ENCODE measurements at places on chromosomes 11 and 22.

- no peak for DNase-seq
Observed at GRCh38 chr22:46902998-46903916, 140.8 kb downstream of the TBC1D22A start.

DNA sequence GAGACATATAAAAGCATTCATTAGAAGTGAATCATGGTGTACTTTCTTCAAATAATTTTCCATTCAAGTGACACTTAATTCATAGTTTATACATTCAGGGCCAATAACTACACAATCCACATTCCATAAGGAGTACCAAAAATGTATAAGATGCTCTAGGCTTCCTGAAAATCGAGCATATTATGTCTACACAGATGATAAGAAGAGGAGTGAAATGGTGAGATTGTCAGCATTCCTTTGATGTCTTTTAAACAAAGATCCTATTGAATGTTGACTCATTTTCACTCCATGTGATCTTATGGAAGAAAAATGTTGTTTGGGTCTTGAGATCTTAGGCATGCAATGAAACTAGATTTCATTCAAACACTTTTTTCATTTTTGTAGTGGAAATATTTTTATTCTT, 843.2 kb downstream of the KCNA4 start:
- no peak for DNase-seq

- DNase-seq = no peak
Observed at GRCh38 chr11:57395905-57396623, 5.6 kb upstream of the PRG2 start.

- no peak for DNase-seq
Observed at GRCh38 chr11:114016986-114017385, 42.1 kb downstream of the HTR3A start.

- DNase-seq = no peak
Observed at GRCh38 chr22:23145878-23146470, 697 bp downstream of the RAB36 start.

DNA sequence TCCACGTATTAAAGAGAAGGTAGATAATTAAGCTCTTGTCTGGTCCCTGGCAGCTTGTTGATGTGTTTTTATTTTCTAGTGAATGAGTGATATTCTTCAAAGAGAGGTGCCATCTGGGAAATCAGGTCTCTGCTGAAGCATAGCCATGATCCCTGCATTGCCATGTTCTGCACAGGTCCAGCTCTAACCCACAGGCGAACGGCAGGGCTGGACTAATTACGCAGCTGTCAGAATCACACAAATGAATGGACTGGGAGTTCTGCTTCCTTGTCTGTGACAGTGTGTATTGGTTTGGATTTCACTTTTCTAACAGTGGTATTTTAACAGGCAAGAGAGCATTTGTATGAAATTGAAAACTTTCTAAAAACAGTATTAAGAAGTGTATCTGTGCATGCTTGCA, 235.6 kb downstream of the FAT3 start:
- no peak for DNase-seq

DNA sequence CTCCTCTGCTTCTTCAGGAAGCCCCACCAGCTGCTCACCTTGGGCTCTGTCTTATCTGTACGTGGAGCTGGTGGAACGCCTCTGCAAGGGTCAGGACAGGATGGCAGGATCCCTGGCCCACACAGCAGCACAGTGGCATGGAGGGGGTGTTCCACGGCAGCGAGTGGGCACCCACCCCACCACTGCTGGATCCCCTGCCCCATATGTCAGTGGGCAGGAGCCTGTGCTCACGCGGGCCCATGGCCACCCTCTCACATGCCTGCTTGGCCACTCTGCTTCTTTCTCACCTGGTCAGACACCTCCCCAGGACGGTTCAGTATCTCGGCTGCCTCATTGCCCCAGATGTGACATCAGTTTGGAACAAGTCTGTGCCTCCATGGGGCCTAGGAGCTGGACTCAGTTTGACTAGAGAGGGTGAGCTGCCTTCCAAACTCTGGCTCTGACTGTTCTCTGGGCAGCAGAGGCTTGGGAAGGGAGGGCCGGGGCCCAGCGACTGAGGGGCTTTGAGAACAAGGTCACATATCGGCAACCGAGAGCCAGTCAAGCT, 98.1 kb upstream of the LMO1 start:
- DNase-seq = no peak

DNA sequence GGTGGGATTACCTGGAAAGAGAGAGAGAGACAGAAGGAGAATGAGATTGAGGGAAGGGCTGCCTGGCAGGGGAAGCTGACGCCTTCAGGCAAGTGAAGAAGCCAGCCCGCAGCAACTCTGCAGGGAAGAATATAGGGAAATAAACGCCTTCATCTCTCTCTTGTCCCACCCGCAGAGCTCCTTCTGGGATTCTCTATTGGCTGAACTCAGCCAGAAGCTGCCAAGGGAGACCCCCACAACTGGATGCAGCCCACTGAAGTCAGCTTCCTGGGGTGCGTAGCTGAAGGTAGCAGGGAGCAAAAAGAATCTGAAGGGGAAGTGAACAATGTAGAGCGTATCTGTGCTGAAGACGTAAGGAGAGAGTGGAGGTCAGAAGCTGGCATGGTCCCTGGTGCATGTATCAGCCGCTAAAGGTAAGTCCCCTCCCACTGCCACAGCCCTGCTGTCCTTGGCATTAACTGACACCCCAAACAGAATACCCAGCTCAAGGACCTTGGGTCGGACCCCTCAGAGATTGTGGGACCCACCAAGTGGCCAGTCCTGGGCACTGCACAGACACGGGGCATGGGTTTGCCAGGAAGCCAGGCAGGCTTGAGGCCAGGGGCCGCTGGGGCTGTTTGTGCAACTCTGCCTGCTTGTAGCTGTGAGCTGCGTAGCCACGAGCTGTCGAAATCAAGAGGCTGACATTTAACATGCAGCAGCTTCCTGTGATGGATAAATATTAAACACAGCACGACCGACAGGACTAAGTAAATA, 469.9 kb downstream of the MN1 start:
- no peak for DNase-seq

- no peak for DNase-seq
Observed at GRCh38 chr22:38317122-38317994, at the start of gene CSNK1E. Gene CSNK1E (minus strand): TSS chr22:38317433. CDS start chr22:38314157, 3,276 bp downstream.

DNA sequence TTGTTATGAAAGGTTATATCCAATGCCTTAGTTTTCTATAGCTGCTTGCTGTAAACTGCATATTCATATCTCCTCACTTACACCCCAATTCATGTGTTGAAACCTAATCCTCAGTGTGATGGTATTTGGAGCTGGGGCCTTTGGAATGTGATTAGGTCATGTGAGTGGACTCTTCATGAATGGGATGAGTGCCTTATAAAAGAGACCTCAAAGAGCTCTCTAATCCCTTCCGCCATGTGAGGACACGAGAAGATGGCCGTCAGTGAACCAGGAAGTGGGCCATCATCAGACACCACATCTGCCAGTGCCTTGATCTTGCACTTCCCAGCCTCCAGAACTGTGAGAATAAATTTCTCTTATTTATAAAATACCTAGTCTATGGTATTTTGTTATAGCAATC, 79.3 kb downstream of the CYP2R1 start:
- no peak for DNase-seq

DNA sequence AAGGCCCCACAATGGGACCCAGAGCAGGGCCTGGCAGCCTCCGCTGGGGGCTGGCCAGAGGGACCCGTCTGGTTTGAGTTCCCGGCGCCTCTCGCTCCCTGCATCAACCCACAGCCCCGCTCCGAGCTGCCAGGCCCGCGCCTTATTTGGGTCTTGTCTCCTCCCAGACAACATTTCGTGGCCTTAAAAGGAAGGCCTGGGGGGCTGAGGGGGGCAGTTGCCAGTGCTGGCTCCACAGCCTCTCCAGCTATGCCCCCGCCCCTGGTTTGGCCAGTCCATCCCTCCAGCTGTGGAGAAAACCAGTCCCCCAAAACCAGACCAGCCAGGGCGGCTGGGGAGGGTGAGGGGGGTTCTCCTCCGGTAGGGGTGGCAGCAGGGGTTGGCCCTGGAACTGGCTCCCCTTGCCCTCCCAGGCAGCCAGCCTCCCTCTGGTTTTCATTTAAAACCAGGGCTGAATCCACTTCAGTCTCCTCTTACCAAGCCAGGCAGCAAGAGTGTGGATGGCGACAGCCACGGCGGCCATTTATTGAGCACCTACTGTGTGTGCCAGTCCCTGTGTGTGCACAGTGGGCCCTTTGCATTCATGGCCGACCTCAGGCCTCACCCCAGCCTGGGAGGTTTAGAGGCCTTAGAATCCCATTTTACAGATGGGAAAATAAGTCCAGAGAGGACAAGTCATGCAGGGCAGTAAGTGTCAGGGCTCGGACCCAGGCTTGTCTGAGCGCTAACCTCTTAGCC, 18.6 kb downstream of the EMID1 start:
- no peak for DNase-seq

DNA sequence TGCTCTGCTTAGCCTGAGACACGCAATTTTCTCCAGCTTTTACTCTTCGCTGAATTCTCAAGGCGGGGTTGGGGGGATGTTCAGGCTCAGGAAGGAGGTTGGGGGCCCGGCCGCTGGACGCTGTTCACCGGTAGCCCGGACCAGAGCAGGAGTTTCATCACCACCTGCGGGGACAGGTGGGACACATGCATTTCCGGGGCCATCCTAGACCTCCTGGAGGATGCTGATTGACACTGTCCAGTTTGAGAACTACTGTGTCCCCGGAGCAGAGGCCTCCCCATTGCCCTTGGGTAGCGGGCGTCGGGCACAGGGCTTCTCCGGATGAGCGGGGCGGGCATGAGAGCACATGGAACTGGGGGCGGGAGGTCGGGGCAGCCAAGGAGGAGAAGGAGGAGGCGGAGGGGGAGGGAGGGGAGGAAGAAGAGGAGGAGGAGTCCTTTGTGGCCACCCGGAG, 144.0 kb upstream of the GRK3 start:
- no peak for DNase-seq

DNA sequence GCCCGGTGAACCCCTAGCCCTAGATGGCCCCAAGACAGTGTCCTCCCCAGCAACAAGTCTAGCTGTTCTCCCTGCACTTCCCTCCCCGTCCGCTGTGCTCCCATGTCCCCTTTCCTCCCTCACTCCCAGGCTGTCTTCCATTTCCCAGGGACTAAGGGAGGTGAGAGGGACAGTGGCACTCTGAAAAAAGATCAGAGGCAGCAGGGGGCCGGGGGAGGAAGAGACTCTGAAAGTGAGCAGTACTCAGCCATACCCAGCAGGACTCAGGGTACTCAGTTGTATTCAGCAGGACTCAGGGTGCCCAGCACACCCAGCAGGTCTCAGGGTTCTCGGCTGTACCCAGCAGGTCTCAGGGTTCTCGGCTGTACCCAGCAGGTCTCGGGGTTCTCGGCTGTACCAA, 48.4 kb upstream of the THY1 start:
- no peak for DNase-seq

DNA sequence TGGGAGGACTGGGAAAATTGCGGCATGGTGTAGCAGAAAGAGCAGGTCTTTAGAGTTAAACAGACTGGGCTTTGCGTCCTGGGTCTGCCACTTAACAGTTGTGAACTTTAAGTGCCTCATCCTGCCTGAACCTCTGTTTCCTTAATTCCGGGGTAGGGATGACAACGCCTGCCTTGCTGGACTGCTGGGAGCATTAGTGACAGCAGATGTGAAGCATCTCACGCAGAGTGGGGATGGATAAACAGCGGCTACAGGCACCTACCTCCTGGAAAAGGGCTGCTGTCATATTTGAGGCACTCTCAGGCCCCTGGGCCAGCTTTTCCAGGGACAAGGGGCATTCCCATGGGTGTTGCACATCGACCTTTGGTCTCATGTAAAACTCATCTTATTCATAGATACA, 572.2 kb downstream of the TBC1D22A start:
- no peak for DNase-seq

DNA sequence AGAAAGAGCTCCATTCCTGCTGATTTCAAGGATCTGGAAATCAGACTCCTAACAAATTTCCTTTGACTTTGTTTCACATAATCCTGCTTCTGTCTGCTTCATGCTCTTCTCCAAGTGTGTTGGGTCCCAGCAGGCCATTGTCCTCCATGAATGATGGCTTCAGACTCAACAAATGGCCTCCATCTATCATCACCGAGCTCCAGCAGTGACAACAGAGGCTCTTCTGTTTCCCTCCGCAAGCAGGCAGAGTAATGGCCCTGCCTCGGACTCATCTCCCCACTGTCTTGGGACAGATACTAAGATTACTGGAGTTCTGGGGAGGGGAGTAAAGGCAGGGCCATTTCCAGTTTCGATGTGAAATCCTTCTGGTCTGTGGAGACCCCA, 127.3 kb downstream of the TENM4 start:
- no peak for DNase-seq

DNA sequence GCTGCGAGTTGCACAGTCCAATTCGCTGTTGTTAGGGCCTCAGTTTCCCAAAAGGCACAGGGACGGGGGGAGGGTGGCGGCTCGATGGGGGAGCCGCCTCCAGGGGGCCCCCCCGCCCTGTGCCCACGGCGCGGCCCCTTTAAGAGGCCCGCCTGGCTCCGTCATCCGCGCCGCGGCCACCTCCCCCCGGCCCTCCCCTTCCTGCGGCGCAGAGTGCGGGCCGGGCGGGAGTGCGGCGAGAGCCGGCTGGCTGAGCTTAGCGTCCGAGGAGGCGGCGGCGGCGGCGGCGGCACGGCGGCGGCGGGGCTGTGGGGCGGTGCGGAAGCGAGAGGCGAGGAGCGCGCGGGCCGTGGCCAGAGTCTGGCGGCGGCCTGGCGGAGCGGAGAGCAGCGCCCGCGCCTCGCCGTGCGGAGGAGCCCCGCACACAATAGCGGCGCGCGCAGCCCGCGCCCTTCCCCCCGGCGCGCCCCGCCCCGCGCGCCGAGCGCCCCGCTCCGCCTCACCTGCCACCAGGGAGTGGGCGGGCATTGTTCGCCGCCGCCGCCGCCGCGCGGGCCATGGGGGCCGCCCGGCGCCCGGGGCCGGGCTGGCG, at the start of gene BCR:
Gene BCR, plus strand, starts transcription at position 209 of the 592 bp plus-strand sequence. CDS start 452 bp downstream, outside the sequence.
- peak; percentile 60 for DNase-seq

DNA sequence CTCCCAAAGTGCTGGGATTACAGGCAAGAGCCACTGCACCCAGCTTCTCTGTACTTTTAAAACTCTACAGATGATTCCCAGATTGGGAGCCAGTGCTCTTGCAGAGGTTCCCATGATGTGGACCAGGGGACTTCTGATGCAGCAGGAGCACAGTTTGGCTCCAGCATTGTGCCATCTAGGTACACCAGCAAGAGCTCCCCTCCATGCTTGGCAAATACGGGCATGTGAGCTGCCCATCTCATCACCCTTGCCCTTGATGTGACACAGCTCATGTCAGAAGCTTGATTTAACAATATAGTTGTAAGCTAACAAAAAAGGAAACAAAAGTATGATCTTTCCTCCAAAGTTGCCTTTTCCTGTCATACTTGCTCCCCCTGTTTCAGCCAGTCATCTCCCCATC, 28.7 kb downstream of the SNU13 start:
- DNase-seq = no peak

GRCh38 chr11:46294365-46295309, 17.2 kb downstream of the CREB3L1 start:
- DNase-seq = no peak

DNA sequence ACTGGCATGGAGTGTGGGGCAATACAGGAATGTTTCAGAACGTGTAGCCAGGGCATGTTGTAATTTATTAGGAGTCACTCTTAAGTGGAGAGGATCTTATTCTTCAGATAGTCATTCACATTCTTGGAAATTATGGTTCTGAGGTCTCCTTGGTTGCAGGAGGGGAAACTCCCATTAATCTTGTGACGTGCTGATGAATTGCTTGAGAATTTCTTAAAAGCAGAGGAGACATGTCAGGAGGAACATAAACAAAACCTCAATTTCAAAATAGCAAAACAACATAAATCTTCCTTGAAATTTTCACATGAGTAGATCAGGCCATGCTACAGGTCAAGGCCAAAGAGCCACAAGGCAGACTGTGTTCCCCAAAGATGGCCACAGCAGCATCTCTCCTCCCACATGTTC, 50.4 kb downstream of the ADM start:
- DNase-seq = no peak

GRCh38 chr22:17907748-17908051, 116.7 kb downstream of the MICAL3 start:
- DNase-seq = no peak
